ENCODE measurements at places on chromosomes 12 and 14.
A peak's percentile ranks its signal among the peaks of the same experiment; 100 is the strongest.

DNA sequence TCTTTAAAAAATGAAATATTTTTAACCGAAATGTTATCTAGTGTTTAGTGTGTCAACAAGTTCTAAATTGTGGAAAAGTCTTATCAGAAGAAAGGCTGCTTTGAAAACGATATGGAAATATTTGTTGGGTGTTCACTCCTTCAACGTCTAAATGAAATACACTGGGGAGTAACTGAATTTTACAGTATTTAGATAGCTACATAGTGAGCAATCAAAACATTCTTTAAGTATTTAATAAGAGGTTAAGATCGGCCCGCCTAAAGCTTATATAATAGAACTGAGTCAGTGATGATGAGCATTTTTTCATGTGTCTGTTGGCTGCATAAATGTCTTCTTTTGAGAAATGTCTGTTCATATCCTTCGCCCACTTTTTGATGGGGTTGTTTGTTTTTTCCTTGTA lies 228.3 kb downstream of the RAD51B start:
- peak; percentile 8 for DNase-seq

- DNase-seq: no peak
Observed at GRCh38 chr12:20450591-20451180, 82.3 kb downstream of the PDE3A start.

GRCh38 chr12:114355389-114356088 lies 50.4 kb downstream of the TBX5 start:
- DNase-seq: peak; percentile 29

- no peak for DNase-seq
Observed at GRCh38 chr12:62003701-62004100, 256.5 kb upstream of the USP15 start.

- DNase-seq: no peak
Observed at GRCh38 chr14:100723830-100724437, 2.8 kb upstream of the DLK1 start.

- DNase-seq: no peak
Observed at GRCh38 chr12:65651060-65651459, 173.2 kb upstream of the HMGA2 start.

DNA sequence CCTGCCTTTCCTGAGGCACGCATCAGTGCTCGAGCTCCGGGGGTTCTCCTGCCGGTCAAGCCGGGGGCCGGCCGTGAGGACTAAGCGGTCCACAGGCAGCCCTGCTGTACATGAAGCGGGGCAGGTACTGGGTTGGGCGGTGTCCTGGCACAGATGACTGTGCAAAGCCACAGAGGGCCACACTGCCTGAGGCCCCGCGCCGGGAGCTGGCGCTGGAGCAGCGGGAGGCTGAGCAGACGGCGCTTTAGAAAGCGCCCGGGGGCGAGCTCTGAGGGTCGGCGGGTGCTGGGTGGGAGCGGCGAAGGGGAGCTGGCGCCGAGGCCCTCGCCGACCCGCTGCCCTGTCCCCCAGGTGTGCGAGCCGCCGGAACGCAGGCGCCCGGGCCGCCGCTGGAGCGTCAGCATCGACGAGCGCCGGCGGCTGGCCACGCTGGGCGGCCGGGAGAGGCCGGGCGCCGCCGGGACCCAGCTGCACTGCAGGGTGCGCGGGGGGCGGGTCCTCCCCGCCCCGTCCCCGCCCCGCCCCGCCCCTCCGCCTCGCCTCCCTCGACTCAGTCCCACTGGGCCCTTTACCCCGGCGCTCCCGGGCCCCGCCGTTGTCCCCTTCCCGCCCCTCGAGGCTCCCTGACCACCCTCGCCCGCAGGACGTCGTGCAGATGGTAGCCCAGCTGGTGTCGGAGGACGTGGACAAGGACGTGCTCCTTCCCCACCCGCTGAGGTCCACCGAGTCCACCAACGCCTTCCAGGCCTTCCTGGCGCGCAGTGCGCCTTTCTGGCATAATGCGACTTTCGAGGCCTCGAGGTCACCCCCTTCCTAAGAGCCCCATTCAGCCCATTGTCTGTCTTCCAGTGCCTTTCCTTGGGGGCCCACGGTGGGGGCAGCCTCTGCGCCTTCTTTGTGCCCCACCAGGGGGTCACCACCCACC lies 8.3 kb upstream of the MTA1 start:
- DNase-seq: peak; percentile 71

DNA sequence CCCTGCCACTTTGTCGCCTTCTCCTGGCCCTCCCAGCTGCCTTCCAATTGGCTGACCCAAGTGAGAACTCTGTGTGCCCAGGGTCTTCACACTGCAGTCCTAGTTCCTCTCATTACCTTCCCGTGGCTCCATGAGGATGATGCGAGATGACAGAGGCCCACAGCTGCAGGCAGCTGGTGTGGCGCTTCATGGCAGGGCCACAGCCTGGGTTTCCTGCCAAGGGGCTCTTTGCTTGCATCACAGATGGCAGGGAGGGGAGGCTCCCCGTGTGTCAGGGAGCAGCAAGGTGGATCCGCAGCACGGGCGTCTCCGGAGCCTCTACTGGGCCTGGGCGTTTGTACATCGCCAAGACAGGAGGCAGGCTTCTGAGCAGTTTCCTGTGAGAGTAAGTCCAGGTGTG lies 28.9 kb downstream of the DEGS2 start:
- DNase-seq: no peak

GRCh38 chr12:113831476-113831875 lies 134.6 kb downstream of the RBM19 start:
- no peak for DNase-seq

GRCh38 chr14:37595809-37596621 lies 586 bp downstream of the TTC6 start:
- peak; percentile 73 for DNase-seq

DNA sequence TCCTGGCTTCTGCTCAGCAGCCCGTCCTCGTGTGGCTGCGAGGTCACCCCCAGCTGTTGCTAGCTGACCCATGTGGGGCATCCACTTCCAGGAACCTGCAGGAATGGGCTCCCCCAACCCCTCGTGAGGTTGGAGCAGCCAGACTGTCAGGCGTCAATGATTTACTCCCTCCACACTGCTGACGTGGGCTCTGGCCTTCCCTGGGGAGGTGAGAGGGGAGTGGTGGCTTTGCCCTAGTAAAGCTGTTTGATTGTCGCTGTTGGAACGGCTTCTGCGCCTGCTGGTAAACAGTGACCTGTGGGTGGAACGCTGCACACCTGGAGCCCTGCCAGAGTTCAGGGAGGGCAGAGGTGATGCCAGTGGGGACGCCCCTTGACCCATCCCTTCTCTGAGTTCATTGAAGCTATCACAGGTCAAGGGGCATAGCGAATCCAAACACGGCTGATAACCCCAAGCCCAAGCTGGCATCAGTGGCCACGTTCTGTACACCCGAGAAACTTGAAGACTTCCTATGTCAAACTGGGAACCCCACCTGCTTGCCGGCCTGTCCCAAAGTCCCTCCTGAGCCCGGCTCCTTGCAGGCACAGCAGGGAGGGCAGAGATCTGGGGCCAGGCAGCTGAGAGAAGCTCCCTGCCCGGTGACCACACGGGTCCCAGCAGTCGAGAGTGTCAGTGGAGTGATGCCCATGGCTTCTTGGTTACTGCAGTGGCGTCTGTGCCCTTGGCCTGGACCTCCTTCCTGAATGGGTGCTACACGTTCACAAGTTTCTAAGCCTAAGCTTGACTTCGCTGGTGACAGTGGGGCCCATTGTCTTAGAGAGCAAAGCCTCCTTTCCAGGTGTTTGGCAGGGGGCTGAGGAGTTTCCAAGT lies 2.7 kb downstream of the ASPG start:
- no peak for DNase-seq

DNA sequence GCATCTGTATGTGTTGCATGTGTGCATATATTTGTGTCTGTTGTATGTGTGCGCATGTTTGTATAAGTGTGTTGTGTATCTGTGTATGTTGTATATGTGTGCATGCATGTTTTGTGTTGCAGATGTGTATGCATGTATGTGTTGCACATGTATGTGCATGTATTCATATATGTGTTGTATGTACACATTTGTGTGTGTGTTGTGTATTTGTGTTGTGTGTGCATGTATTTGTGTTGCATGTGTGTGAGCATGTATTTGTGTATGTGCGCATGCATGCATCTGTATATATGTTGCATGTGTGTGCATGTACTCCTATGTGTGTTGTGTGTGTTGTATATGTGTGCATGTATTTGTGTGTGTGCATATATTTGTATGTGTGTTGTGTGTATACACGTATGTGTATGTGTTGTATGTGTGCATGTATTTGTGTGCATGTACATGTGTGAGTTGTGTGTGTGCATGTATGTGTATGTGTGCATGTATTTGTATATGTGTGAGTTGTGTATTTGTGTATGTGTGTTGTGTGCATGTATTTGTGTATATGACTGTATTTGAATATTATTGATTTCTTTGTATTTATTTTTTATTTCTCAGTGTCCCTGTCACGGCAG lies 16.8 kb downstream of the SLC8B1 start:
- DNase-seq: no peak

DNA sequence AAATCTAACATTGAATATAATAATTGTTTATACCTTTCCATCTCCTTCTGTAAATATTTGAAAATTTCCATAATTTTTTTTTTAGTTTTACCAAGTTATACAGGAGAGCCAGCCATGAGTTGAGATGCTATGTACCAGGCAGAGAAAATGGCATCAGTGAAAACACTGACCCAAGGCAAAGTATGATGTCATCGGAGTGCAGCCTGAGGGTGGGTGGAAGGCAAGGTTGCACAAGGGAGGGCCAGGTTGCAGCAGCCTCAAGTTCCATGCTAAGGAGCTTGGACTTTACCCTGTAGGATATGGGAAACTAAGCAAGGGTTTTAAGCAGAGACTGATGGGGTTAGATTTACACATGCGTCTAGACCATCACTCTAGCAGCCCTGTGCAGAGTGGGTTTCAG lies 441.1 kb downstream of the BCAT1 start:
- no peak for DNase-seq

- DNase-seq: peak; percentile 13
Observed at GRCh38 chr12:132190012-132190755, 45.9 kb downstream of the NOC4L start.

- DNase-seq: no peak
Observed at GRCh38 chr12:5034603-5035002, 9.1 kb upstream of the KCNA5 start.

DNA sequence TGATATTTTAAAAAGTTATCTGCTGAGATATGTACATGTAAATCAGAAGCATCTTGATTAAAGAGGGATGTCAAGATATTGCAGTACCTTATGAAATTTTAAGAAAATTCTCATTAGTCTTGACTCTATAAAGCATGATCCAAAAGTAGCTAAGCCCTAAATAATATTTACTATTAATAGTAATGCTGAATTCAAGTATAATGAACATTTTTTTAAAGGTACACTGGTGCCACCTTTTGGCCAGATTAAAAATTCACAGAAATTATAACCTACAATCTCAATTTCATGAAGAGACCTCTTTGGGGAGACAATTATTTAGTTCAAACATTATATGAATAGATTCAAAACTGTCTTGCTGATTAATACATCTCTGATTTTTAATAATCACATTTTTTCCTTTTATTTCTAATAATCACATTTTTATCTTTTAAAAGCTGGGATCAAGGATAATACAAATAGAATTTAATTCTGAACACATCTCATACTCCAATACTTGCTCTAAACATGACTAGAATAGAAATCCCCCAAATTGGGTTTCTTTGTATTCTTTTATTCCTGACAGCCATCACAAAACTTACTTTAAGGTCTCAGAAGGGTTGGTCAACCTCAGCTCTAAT lies 13.4 kb downstream of the AKAP5 start:
- DNase-seq: peak; percentile 72

- DNase-seq: no peak
Observed at GRCh38 chr12:117036046-117036445, 63.2 kb downstream of the TESC start.
